Motor neuron (in vitro differentiated cells): ENCODE measurements at places on chromosomes 12 and 14. TPM values are rescaled to one million over a fixed set of nuclear protein-coding genes. Genes with fewer than 3 reads are reported as not detected.

DNA sequence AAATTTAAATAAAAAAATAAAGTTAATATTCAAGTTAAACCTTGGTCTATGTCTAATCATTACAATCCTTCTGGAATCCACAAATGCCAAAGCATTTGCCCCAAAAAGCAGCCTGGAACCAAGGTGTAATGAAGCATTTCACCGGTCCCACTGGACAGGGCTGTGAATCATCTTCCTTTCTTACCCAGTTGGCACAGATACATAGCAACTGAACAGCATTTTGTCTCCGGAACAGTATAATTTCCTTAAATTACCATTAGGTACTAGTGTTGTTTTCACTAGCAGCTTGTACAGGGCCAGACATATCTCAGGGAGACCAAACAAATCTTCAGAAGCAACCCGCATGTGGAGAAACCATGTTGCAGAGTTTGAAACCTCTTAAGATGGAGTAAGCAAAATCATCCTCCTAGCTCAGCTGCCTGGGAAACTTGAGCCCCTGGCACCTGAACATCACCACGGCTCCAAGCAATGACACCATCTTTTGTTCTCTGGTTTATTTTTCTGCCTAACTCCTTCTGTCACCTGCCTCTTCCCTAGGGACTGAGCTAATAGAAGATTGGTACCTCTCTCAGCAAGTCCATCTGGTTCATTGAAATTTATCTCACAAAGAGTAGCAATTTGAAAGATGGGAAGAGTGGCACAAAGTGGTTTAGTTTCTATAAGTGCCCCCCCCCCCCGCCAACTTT is 17.9 kb upstream of the MDM1 start:
- no peak for ATAC-seq

- no peak for ATAC-seq
These were observed 271.9 kb upstream of the PDE3A start for GRCh38 chr12:20096430-20096829.

GRCh38 chr14:73176685-73177084 is 40.4 kb downstream of the PSEN1 start:
- no peak for ATAC-seq

GRCh38 chr14:93155667-93156066 is 29.0 kb downstream of the MOAP1 start:
- ATAC-seq, result no peak

GRCh38 chr14:81408595-81408994 is 8.5 kb upstream of the STON2 start:
- ATAC-seq, result no peak

DNA sequence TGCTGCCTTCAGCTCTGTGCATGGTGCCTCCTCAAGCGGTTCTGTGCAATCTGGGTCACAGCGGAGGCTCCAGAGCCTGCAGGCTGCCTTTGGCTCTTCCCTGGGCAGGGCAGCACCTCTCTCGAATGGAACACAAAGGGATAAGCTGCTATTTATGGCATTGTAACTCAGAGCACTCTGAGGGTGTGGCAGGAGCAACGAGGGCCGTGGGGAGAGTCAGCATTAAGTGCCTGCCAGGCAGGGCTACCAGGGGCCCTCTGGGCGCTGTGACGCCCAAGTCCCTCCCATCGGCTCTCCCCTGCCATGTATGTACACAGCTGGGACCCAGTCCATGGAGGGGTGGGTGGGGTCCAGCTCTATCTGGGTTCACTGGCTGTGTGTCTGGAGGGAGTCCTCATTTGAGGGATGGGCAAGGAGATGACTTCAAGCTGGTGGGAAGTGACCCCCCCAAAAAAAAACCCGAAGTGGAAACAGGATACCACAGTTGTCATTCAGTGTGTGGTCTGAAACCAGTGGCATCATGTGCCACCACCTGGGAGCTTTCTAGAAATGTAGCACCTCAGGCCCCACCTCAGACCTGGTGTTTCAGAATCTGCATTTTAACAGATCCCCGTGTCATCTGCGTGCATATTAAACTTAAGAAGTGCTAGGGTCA is 44.0 kb upstream of the OAS1 start:
- ATAC-seq, result no peak

DNA sequence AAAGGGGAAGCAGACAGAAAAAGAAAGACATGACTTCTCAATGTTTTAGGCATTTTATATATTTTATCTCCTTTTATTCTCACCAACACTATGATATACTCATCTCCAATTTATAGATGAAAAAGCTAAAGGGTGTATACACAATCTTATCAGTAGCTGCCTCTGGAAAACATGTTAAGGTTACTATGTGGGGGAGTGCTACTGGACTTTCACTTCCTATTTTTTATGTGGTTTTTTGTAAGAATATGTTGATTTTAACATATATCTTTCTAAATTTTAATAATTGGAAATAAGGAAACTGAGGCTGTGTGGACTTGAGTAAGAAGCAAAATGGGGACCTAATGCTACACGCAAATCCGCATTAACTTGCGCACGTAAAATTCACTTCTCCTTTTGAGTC is 99.6 kb upstream of the PDE3A start:
- ATAC-seq, result no peak

GRCh38 chr12:30850684-30851083 is 75.9 kb upstream of the TSPAN11 start:
- no peak for ATAC-seq

- no peak for ATAC-seq
These were observed 29.3 kb upstream of the ATF1 start for GRCh38 chr12:50734409-50735263.

GRCh38 chr14:95041477-95042020 is 115.8 kb downstream of the DICER1 start:
- no peak for ATAC-seq

DNA sequence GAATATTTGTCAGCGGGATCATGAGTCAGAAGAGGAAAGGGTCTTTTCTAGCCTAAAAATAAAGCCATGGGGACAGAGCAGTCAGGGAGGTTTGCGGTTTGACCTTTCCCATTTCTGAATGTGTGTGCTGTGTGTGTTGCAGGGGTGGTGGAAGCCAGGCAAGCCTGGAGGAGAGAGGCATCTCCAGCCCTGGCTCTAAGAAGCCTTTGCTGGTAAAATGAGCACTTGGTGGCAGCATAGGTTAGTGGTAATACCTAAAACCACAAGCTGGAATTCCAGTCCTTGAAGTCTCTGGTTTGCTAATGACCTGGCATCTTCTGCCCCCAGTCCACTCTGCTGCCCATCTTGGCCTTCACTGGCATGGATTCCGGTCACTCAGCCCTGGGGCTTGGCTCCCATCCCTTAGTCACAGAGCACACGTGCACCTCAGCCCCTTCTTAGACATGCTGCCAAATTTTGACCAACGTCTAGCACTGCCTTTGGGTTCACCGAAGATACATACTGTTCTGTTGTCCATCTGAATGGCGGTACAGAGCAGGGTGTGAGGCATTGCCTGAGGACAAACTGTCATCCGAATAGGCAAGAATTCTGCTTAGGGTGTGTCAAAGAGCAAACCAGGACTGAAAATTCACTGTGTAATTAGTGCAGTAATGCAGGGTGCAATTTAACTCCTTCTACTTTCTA is 52.7 kb downstream of the KCNA5 start:
- ATAC-seq, result no peak

DNA sequence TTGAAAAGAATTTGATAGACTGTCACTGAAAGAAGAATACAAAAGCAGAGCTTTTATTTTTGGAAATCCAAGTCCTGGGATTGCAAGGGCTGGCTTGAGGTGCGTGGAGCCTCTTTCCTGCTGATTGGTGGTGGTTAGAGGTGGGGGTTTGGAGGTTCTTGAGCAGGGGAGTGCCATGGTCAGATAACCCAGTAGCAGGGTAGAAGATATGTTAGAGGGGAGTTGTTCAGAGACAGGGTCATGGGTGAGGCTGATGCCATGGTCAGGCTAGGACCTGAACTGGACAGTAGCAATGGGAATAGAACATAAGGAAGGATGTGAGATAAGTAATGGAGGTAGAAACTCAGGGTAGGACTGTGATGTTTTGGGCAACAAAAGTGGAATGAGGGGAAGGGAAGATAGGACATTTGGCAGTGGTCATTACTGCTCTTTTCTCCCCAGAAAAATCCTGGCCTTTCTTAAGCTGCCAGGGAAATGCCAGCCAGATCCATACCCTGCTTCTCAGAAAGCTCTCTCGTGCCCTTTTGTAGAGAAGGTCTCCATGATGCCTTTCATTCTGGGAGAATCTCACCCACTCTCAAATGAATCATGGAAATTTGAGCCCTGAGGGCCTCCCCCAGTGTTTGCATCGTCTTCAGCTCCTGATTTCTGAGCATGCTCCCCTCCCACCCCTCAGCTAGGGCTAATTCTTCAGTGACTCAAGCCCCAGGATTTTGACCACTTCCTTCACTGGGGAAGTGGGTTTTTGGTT is 9.5 kb downstream of the EMP1 start:
- no peak for ATAC-seq

DNA sequence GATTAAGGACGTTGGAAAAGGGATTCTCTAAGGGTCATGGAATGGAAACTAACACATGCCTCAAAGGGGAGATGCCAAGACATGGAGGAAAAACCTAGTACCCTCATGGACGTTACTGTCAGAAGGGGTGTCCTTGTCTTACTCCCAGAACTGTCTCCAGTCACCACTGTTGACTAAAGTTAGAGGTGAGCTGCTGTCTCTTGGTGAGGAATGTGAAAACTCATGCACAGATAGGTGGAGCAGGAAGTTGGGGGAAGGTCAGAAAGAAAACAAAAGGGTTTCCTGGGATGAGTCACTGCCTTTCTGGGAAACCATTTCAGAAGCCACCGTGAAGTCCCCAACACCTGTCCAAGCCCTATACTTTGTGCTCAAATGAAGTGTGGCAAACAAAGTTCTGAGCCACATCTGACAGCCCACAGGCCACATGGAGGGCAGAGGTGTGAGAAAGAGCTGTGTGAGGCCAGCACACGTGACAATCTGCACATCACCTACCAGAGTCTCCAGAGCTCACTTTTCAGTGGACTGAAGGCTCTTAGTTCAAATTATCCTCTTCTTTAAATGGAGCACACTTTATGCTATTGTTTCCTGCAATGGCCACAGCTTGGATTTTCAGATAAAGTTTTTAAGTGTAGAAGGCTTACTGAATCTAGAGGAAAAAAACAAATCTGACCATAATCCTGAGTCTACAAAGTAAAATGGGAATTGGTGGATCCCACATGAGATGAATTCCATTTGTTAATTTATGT is 92.9 kb upstream of the EGLN3 start:
- ATAC-seq, result no peak

DNA sequence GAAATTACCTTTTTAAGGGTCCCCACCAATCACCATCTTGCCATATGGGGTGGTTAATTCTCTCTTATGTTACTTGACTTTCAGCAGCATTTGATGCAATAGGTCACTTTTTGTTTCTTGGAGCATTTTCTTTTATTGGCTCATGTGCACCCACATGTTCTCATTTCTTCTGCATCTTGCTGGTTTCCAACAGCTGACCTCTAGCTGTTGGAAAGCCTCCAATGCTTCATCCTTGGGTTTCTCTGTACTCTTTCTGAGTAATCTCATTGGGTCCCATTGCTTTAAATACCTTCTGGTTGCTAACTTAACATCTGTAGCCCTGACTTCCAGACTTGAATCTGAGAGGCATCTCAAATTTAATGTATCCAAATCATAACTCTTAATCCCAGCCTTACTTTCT is 116.8 kb downstream of the CRADD start:
- ATAC-seq, result no peak

DNA sequence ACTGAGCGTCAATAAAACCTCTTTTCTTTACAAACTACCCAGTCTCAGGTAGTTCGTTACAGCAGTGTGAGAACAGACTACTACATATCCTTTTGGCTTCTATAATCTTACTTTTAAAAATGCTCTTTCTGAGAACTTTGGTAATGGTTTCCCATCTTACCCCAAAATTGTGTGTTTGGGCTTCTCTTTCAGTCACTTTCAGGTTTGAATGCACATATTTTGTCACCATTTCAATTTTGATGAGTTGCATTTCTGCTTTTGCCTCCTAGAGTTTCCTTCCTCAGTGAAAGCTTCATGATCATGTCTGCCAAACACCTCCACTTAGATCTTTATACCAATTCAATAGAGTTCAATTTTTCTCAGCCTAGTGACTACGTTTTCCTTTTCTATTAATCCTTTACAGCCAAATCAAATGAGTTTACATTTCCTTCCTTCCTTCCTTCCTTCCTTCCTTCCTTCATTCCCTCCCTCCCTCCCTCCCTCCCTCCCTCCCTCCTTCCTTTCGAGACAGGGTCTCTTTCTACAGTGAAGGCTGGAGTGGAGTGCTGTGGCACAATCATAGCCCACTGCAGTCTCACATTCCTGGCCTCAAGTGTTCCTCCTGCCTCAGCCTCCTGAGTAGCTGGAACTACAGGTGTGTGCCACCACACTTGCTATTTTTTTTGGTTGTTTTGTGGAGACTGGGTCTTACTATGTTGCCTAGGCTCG is 124.9 kb downstream of the BCAT1 start:
- ATAC-seq, result no peak

DNA sequence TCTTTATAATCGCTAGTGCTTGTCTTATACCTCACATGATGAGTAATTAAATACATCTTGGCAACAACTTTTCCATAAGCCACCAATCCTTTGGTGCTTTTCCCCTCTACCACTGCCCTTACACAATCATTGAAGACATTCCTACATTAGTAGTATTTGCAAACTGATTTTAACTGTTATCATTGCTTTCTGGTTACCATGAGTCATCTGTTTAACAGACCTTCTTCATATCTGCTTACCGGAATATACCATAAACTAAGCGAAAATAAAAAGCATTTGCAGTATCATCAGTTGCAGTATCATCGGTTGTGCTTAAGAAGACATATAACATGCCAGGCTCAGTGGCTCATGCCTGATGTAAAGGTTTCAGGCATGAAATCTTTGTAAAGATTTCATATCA is 54.8 kb upstream of the PLEKHA5 start:
- no peak for ATAC-seq

The USP30 gene
- total RNA-seq, result 19.9 and 23.9 TPM in 2 replicates

The LUM gene
- total RNA-seq, result 0.09 and 0.17 TPM in 2 replicates

The TEDC1 gene
- total RNA-seq, result 2.7 and 4.7 TPM in 2 replicates

The OVCH1 gene
- 0.19 TPM in 2 replicates for total RNA-seq

The POLE2 gene
- total RNA-seq, result 16.1 and 18.3 TPM in 2 replicates
